ENCODE measurements at places on chromosomes 5 and 9. TPM values are rescaled to one million over a fixed set of nuclear protein-coding genes. Genes with fewer than 3 reads are reported as not detected.
A peak's percentile ranks its signal among the peaks of the same experiment; 100 is the strongest.

- DNase-seq = no peak
Observed at GRCh38 chr5:58972301-58972700, 389.4 kb downstream of the RAB3C start.

- no peak for DNase-seq
Observed at GRCh38 chr9:13179257-13179656, 100.2 kb downstream of the MPDZ start.

DNA sequence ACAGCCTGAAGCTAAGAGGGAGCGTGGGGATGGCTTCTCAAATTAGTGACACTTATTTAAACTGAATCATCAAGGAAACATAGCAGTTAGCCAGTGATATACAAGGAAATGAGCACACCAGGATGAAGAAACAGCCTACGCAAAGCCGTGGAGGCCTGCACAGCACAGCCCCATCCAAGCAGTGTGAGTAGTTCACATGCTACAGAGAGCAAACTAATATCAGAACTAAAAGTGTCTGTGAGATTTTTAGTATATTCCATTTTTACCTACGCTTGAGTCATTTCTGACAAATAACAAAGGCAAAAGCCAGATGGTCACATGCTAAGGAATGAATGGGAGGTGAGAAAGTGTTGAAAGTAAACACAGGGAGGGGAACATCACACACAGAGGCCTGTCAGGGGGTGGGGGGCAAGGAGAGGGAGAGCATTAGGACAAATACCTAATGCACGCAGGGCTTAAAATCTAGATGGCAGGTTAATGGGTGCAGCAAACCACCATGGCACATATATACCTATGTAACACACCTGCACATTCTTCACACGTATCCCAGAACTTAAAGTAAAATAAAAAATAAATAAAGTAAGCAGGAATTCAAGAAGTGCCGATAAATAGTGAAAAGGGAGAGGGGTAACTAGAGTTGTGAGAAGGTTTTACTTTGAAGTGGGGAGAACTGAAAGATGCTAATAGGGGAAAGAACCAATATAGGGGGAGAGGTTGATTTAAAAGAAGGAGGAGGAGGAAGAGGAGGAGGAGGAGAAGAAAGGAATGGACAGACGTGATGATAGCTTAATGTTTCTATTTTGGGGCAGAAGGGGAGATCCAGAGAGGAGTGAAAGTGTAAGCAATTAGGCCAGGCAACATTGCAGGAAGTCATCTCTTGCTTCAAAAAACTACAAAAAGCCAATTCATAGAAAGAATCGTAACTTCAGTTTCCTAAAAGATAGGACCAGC, 100.9 kb upstream of the PTGER4 start:
- peak; percentile 76 for DNase-seq

GRCh38 chr9:133523106-133523505, 1.7 kb downstream of the MYMK start:
- DNase-seq = no peak

DNA sequence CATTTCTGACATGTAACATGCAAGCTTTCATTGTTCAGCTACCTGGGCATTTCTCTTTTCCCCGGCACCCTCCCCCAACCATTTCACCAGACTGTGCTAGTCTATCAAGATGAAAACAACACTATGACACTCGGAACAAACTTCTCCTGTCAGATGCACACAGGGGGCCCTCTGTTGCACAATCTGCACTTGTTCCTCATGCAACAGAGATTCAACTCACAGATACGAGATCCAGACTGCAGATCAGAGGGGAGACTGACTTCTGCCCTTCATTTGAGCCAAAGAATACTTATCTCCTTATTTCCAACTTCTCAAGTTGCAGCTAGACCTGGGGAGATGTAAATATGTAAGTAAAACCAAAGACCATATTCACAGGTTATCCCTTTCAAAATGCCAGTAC, 15.7 kb upstream of the FST start:
- no peak for DNase-seq

- no peak for DNase-seq
Observed at GRCh38 chr9:116368680-116369079, 215.1 kb downstream of the PAPPA start.

The PCDHGB2 gene
- 0.38 TPM for total RNA-seq

- DNase-seq = no peak
Observed at GRCh38 chr9:128499920-128500319, 4.6 kb upstream of the GLE1 start.

- no peak for DNase-seq
Observed at GRCh38 chr5:160129841-160130240, 10.6 kb upstream of the PWWP2A start.

DNA sequence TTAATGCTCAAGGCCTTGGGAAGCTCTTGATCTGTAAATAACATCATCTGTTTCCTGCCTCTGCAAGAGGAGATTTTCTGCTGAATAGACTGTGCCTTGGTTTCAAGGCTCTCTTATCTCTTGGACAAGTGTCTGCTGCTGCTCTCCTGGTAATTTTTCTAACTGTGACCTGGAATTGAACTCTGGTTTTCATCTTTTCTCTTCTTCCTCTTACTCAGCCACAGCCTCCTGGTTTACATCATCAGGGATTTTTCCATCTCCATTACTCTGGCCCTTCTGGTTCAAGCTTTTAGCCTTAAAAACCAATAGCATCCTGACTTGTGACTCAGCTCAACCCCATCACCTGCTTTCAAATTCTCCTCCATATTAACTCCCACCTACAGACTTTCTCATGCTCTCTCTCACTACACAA, 49.6 kb upstream of the ITGA1 start:
- DNase-seq = no peak

DNA sequence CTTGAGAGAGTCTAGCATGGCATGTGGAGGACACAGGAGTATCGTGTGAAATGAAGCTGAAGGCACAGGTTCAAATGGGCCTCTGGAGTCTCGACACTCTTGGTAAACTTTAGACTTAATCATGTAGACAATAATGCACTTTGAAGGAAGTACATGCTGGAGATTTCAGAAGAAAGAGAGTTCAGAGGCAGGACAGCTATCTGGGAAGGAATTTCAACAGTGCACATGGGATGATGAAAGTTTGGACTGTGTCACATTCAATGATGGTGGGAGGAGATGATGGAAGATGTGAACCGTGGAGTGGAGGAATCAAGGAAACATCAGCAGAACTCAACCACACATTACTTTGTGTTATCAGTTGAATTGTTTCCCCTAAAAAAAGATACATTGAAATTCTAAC, 88.6 kb upstream of the PAPPA start:
- no peak for DNase-seq

DNA sequence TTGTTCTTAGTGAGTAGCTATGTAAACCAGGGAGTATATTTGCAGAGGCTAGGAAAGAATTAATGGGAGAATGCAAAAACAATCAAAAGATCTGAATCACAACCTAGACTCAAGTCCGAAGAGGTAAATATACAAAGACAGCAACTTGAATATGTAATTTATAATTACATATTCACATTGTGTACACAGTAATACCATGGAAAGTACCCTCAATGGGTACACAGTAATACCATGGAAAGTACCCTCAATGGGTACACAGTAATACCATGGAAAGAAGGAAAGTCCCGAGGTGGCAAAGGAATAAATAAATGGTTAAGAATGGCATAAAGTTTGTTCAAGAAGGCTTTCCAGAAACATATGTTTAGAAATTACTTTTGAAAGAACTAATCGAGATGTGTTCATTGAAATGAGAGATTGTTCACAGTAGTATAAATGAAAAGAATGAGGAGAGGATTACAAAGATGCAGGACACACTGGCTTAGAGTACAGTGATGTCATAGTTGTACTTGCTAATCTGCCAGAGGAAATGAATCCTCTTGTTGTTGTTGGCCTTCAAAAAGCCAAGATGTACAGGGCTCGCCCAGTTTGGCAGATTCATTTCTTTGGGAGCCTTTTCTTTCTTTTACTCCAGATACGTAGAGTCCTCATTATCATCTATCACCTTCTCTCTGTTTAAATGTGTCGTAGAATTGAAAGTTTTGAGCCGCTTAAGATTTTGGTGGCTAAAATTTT, 116.0 kb downstream of the UNC13B start:
- no peak for DNase-seq

The NUTM2G gene
- total RNA-seq = not detected

GRCh38 chr9:99816392-99816791, 5.3 kb upstream of the NR4A3 start:
- no peak for DNase-seq

- no peak for DNase-seq
Observed at GRCh38 chr9:135146766-135147473, 59.5 kb downstream of the OLFM1 start.

The LCN9 gene
- total RNA-seq = not detected

The NMRK1 gene
- 11.7 TPM for total RNA-seq

The PFDN1 gene
- total RNA-seq = 58.5 TPM

GRCh38 chr5:147972076-147972840, 65.9 kb upstream of the C5orf46 start:
- DNase-seq = no peak

- DNase-seq = no peak
Observed at GRCh38 chr5:167008705-167009104, 1282.7 kb upstream of the WWC1 start.

The PTPRD gene
- 0.05 TPM for total RNA-seq

The STPG3 gene
- not detected for total RNA-seq

- DNase-seq = no peak
Observed at GRCh38 chr5:133627180-133627579, 14.8 kb upstream of the FSTL4 start.

The FOXB2 gene
- not detected for total RNA-seq

The GRM6 gene
- not detected for total RNA-seq

Measured in GM12878 (cell line).